Left renal pelvis (tissue), 4 donors: ENCODE measurements at places on chromosomes 6 and 20.

GRCh38 chr6:162385980-162386379, 341.6 kb downstream of the PRKN start:
- DNase-seq, result no peak

- DNase-seq, result no peak
Measured at GRCh38 chr6:87654875-87655454, 47.1 kb downstream of the AKIRIN2 start.

DNA sequence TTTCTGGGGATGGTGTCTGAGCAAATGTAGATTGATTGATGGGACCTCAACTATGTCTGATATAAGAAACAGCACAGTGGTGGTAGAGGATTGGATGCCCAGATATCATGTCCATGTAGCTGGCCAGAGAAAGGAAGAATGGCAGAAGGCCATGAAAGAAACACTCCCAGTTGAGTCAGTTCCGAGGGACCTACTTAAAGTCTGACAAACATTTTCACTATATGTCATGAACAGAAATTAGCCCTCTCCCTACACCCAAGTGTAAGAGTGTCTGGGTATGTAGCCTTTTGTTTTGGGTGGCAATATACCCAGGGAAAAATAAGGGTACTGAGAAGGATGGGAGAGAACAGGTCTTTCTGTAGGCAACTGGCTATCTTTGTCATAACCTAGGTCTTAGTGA, 434.2 kb downstream of the BCKDHB start:
- no peak for DNase-seq

DNA sequence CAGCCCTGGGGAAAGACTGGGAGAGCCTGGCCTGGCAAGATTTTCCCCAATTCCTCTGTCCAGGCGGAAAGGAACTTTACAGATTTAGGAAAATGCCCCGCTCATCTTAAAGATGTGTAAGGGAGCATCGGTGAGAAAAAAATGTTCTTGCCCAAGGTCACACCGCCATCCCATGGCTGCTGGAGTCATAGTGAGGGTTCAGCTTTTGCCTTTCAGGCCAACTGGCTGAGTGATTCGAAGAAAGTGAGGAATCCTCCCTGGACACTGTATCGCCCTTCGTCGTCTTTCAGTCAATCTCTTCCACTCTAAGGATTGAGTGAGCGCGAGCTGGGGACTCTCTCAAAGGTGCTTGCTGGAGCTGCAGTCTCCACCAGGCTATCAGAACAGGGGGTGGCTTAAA, 1.4 kb downstream of the WFDC2 start:
- DNase-seq, result no peak

- no peak for DNase-seq
Measured at GRCh38 chr6:14601490-14601889, 483.9 kb downstream of the CD83 start.

DNA sequence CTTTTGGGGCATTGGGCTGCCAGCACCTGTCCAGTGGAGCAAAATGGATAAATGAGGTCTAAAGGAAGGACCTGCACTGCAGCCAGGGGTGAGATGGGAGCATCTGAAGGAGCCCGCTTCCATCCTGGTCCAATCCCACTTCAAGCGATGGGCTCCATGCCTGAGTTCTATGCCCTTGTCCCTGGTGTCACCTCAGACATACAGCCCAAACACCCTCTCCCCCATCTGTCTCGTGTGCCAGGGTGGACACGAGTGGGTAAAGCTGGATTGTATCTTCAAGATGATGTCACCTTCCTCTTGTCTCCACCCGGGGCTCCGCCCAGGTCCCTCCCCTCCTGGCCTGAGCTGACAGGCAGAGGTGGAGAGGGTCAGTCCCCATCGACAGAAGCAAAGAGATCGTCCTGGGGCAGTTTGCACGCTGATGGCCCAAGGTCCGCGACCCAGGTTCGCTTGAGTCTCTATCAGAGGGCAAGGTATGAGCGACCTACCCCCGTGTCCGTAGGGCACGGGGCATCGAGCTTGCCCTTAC, 544 bp downstream of the SMIM29 start:
- no peak for DNase-seq

DNA sequence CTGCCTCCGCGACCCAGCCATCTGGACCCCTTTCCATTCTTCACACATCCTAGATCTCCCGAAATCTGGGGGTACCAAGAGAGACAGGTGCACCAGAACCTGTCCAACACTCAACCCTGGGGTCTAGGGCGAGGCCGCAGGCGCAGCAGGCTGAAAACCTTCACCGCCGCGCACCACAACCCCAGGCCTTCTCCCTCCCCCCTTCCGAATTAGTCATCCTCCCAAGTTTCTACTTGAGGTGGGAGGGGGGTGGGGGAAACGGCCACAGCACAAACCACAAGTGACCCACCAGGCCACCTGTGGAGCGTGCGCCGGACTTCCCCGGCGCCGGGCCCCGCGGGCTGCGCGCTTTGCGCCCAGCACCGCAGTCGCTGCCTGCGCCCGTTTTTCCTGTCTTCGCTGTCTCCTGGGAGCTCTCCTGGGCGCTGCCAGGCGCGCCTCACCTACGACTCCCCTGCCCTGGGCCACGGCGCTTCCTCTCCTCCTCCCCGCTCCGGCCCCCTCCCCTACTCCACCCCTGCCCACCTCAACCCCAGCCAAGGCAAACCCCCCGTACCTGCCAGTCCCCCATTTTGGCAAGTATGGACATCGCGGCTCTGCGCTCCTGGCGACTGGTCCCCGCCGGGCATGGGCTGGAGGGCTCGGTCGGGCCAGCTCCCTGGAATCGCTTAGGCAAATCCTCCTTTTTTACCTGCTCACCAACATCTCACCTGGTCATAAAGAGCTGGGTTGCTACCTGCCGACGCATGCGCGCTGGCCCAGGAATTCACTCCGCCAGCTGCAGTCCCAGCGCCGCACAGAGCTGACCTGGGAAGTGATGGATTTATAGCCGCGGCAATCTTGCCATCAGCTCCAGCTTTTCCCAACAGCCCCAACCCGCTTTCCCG, 4.2 kb upstream of the TFAP2A start:
- DNase-seq, result no peak

DNA sequence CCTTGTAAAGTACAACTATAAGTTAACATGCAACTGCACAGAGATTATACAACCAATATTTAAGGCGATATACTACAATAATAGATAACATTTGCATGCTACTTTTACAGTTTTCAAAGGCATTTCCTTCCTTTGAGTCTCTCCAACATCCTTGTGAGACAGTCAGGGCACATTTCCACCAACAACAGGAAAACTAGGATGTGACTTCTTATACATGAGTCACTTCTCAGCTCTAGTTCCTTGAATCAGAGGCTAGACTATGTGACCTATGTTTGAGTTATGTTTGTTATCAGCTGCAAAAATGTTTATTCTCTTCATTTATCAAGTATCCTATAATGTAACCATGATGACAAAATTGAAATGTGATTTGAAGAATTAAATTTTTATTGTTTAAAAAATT, 51.7 kb upstream of the TFAP2D start:
- no peak for DNase-seq

- DNase-seq, result no peak
Measured at GRCh38 chr6:125338381-125338780, 36.6 kb upstream of the HDDC2 start.

- DNase-seq, result no peak
Measured at GRCh38 chr20:37438464-37439222, 82.4 kb upstream of the NNAT start.

DNA sequence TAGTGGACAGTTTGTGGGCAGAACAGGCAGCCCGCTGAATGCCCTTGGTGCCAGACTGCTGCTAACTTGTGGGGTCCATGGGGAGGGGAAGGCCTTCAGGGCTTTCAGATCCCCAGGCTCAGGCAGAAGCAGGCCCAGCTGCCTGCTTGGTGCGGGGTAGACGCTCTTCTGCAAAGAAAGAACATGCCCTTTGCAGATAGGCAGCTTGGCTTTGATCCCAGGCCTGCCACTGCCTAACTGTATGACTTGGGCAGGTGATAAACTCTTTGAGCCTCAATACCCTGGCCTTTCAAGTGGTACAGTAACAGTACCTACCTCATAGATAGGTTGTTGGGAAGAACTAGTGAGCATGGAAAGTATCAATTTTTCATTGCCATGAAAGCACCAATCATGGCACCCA, 28.4 kb downstream of the CHMP4B start:
- no peak for DNase-seq

DNA sequence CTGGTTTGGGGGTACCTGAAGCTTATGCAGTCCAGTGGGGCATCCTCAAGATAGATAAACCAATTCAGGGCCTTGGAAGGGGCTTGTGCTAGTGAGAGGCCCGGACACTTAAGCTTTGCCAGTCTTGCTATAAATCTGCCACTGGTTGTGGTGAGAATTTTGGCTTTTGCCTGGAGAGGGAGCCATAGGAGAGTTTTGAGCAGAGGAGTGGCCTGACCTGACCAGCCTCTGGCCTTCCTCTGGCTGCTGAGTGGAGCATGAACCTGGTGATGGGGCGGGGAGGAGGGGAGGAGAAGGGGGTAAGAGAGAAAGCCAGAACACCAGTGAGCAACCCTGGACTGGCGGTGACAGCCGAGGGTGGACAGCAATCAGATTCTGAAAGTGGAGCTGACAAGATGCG, 7.1 kb downstream of the TMEM74B start:
- no peak for DNase-seq
